MM.1S (cell line): ENCODE measurements at places on chromosomes 4 and X.
A peak's percentile ranks its signal among the peaks of the same experiment; 100 is the strongest.

- DNase-seq, result peak; percentile 10
Measured at GRCh38 chr4:153528705-153529485, 62.7 kb downstream of the TMEM131L start.

DNA sequence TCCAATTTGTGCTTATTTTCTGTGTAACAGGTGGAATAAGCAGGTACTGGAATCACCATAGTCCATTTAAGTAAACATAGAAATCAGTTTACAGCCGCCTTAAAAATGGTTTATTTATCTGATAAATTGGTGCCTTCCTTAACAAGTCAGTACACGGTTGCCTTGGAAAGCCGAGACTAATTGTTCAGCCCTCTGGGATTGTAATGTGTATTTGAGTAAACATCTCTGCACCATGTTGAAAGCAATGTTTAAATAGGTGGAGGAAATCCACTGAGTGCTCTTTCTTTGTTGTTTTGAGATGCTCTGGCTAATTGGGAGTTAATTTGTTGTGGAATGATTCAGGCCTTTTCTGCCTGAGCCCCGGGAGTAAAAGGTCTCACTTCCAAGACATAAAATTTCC lies 45.7 kb upstream of the ADRA2C start:
- DNase-seq, result no peak

DNA sequence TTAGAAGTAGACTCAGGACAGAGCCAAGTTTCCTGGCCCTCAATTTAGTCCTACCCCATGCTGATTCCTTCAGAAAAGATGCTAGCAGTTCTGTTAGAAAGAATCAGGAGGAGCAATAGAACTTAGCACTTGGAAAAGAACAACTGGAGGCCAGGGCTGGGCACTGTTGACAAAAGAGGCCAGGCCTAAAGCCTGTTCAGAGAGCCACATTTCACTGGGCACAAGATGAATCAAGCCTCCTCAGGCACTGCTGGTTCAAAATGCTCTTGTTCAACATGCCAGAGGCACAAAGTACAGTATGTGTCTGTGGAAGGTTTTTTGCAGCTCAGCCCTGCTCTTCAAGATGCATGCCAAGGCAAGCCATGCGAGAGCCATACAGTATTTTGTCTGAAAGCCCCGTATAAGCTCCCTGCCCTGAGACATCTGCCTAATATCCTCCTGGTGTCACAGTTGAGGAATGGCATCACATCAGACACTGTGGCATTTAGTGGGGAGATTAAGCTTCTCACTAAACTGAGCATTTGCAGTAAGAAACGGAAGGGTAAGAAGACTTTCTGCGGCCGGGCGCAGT lies 53.7 kb downstream of the RASL11B start:
- no peak for DNase-seq

DNA sequence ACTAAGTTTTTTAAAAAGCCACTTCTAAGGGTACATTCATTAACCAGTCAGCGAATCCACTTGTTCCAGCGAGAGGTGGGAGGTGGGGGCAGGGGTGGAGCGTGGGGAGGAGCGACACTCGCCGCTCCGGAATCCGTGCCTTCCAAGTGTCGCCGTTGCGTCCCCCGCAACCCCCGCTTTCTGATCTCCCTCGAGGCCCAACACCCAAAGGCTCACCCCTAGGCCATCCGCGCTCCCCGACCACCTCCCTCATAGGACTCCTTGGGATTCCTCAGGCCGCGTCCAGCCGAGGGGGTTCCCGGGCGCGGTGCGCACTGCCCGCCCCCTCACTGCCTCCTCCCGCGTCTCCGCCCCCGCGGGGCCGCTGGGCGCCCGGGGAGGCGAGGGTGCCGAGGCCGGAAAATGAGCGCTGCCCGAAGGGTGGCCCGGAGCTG lies 108.1 kb upstream of the STOX2 start:
- no peak for DNase-seq

DNA sequence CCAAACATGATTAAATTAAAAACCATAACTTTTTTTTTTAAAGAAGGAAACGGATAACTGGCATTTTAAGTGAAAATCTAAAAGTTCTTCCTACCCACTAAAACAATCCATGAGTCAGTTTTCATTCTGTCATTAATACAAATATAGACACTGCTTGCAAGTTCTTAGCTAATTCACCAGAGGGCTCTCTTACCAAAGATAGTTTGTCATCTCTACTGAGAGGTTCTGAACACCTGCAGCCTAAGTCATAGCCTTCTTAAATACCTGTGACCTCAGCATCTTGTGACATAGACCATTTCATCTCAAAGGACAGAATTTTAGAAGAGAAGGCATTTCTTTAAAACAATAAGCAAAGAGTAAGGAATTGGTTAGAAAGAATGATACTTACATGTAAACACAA lies 65.3 kb upstream of the FAM120C start:
- peak; percentile 58 for DNase-seq

- DNase-seq, result no peak
Measured at GRCh38 chrX:134949271-134949670, 41.5 kb upstream of the SMIM10 start.

DNA sequence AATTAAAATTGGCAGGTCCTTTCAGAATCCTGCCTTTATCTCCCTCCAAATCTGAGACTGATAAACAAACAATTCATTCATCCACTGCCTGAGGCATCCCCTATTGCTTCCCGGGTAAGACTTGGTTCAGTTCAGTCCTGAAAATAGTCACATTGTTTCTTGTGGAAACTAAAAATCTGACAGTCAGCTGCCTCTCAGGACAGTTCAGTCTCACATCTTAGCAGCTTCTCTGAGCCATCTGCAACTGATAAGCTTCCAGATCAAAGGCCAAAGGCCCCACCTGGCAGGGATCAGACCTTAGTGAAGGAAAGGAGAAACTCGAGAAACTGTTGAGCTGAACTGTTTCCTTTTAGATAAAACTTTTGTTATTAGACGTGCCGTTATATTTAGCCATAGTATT lies 264.5 kb downstream of the IL15 start:
- peak; percentile 32 for DNase-seq

DNA sequence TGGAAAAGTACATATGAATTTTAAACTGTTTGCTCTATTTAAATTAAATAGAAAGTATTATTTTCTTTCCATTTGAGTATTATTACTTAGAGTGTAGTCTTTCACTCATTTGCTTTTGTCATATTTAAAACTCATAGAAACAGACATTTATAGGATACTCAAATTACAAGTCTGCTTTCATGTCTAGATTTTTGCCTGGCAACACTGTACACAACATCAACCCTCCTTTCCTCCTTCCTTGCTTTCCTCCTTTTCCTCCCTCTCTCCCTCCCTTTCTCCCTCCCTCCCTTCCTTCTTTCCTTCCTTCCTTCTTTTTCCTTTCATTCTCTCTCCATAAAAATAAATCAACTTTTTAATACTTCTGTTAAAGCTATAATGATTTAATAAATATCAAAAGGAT lies 2361.2 kb downstream of the ARAP2 start:
- DNase-seq, result no peak

GRCh38 chr4:175125410-175126068 lies 207.4 kb downstream of the ADAM29 start:
- DNase-seq, result peak; percentile 11
